Vagina (tissue), 2 donors: ENCODE measurements at places on chromosomes 7 and 10.

DNA sequence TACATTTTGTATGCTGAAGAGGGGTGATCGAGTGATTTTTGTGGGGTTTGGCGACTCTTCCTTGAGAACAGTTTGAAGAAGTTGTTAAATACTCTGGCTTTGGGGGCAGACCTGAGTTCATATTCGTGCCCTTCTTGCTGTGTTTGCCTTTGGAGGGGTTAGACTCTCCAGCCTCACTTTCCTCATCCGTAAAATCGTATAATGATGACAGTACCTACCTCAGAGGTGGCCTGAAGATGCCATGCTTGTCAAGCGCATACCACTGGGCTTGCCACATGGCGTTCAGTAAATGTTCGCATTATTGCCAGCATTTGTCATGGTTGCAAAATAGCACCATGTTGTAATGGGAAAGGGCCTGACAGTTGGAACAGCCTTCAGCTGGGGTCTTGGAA is 1.3 kb downstream of the STK17A start:
- H3K4me3 ChIP-seq = peak overlapping the region; percentile 82
- no peaks in the 10 kb centered on the region for H3K36me3 ChIP-seq
- H3K27ac ChIP-seq = peak overlapping the region; percentile 92
- no peaks in the 10 kb centered on the region for H3K27me3 ChIP-seq
- DNase-seq = no peak

DNA sequence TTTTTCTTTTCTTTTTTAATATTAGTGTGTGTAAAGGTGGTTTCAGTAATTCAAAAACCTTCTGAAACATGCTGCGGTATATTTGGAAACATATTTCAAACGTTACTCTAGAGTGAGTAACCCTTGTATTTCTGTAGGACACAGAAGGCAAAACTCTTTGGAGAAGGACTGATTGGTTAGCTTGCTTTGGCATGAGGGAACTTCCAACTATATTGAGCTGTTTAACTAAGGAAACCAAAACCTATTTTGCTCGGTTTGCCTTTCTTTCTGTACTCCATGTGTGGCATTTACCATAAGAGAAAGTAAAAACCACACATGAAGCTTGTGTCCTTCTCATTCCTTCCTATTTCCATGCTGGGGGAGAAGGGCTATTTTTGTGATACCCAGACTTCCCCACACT is 149.8 kb downstream of the DYNC1I1 start:
- H3K36me3 ChIP-seq = no peaks in the 10 kb centered on the region
- H3K4me1 ChIP-seq = no peaks in the 10 kb centered on the region
- H3K4me3 ChIP-seq = no peak overlapping the region
- H3K27me3 ChIP-seq = no peaks in the 10 kb centered on the region
- H3K27ac ChIP-seq = no peak overlapping the region

DNA sequence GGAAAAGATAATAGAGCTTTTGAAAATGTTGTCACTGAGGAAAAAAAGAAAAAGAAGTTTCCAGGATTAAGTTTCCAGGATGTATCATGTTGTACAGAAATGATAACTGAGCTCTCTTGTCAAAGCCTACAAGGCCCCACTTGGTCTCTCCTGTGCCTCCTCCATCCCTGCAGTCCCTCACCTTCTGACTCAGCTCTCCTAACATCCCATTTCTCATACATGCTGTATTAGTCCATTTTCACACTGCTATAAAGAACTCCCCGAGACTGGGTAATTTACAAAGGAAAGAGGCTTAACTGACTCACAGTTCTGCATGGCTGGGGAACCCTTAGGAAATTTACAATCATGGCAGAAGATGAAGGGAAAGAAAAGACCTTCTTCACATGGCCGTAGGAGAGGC is 3.8 kb upstream of the DGKI start:
- H3K36me3 ChIP-seq = no peaks in the 10 kb centered on the region
- no peak overlapping the region for H3K4me3 ChIP-seq
- no peaks in the 10 kb centered on the region for H3K27me3 ChIP-seq

DNA sequence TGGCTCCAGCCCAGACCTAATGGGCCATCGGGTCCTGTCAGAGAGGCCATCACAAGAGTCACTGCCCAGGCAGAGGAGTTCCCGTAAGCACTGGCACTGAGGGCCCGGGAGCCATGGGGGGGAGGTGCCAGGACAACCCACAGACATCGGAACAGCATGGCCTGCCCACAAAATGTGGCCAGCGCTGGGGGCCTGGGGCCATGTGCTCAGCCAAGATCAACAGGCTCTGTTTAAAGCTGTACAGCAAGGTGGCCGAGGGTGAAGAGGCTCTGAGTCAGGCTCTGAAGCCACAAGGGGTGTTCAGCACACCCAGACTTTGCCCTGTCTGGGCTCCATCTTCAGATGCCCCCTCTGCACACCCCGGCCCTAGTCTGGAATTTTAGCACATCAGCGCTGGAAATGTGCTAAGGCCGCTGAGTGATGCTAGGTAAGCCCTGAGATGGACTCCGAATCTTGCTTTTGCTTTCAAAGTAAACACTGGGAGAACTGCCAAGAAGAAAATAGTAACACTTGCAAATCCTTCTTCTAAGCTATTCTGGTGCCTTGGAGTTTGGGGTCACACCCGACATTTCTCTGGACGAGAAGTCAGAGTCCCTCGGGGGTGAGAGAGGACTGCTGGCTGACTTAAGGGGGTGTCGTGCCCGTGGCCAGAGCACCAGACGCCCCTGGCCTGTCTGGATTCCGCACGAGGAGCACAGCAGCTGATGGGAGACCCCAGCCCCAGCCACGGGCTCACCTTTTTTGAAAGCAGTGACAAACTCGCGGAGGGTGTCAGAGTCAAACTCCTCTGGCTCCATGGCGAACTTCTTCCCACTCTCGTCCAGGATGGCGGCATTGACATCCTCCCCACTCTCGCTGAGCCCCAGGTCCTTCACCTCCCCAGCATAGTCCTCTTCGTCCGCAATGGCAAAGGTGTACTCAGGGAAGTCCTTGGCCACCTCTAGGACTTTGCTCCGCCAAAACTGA is 23.6 kb downstream of the PDIA4 start:
- H3K27me3 ChIP-seq = no peaks in the 10 kb centered on the region
- DNase-seq = no peak
- no peaks in the 10 kb centered on the region for H3K4me1 ChIP-seq
- no peak overlapping the region for H3K27ac ChIP-seq

DNA sequence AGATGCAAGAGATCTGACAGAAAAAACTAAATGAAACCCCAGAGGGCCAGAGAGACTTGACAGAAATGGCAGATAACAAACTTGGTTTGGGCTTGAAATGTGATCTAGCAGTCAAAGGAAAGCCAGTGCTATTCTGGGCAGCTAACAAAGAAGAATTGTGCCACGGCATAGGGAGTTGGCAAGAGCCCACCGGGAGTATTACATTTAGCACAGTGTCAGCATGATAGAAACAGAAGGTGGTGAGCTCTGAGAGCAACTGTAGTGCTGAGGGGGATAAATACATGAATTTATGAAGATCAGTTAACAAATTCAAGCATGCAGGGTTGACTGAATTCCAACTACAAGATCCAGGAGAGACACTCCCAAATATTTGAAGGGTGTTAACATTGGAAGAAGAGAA is 91.1 kb downstream of the AHCYL2 start:
- DNase-seq = no peak
- H3K4me3 ChIP-seq = no peak overlapping the region
- no peaks in the 10 kb centered on the region for H3K36me3 ChIP-seq

GRCh38 chr7:44965441-44965903 is 13.3 kb downstream of the MYO1G start:
- no peak for DNase-seq
- H3K27ac ChIP-seq = no peak overlapping the region
- no peak overlapping the region for H3K4me3 ChIP-seq
- H3K27me3 ChIP-seq = no peaks in the 10 kb centered on the region
- H3K36me3 ChIP-seq = no peaks in the 10 kb centered on the region

DNA sequence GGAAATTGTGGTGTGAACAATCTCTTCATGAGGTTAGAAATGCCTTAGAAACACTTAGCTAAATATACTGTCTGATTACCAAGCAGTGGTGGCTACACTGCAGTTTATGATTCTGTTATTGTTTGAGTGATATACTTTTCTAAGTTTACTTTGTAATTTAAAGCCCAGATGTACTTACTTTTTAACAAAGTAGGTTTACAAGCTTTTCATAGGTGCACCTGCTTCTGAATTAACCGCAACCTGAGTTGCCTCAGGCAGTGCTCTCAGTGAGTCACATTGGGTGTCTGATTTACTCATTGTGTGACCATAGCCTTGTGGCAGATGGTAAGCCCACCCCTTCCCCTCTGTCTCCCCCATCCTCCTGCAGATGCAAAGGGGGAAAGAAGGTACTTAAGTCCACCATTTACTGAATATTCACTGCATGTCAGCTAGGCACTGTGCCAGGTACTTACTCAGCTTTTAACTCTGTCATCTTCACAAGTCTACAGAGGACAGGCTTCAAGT is 9.0 kb downstream of the MTURN start:
- DNase-seq = no peak
- H3K27ac ChIP-seq = no peak overlapping the region
- no peak overlapping the region for H3K4me3 ChIP-seq
- H3K4me1 ChIP-seq = peaks cover 42% of the 10 kb centered on the region
- no peaks in the 10 kb centered on the region for H3K36me3 ChIP-seq

GRCh38 chr7:66050990-66051448 is 24.6 kb upstream of the ASL start:
- H3K4me3 ChIP-seq = no peak overlapping the region
- H3K36me3 ChIP-seq = no peaks in the 10 kb centered on the region
- no peak for DNase-seq
- peaks cover 8% of the 10 kb centered on the region for H3K4me1 ChIP-seq
- H3K27ac ChIP-seq = no peak overlapping the region

GRCh38 chr7:7236041-7236440 is 53.7 kb downstream of the C1GALT1 start:
- no peak overlapping the region for H3K27ac ChIP-seq
- H3K36me3 ChIP-seq = no peaks in the 10 kb centered on the region
- H3K27me3 ChIP-seq = no peaks in the 10 kb centered on the region

DNA sequence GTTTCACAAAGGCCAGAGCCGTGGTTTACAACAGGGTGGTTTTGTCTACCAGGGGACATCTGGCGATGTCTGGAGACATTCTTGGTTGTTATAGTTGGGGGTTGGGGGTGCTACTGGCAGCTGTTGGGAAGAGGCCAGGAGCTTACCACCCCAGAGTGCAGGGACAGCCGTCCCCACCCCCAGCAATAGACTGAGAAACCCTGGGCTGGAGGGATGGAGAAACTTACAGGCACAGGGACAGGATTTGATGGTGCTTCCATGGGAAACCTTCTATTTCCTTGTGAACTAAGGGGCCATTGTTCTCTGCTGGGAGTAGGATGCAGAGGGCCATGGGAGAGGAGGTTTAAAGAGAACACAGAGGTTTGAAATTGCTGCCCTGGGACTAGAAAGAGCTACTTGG is 10.9 kb downstream of the ADCK2 start:
- no peaks in the 10 kb centered on the region for H3K36me3 ChIP-seq
- no peaks in the 10 kb centered on the region for H3K4me1 ChIP-seq
- DNase-seq = no peak

DNA sequence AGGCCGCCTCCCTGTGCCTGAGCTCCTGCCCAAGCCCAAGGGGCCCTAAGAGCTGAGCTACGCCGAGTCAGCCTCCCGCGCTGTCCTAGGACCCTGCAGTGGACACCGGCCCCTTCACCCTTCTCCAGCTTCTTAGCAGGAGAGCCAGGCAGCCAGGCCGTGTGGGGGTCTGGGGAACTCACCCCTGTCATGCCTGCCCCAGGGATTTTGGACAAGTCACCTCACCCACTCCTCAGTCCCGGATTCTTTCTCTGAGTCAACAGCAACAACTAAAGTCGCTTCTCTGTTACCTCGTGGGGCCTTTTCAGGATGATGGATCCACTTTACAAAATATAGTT is 79.3 kb downstream of the MKI67 start:
- no peak for DNase-seq
- peaks cover 18% of the 10 kb centered on the region for H3K4me1 ChIP-seq
- H3K36me3 ChIP-seq = no peaks in the 10 kb centered on the region
- H3K27me3 ChIP-seq = no peaks in the 10 kb centered on the region

DNA sequence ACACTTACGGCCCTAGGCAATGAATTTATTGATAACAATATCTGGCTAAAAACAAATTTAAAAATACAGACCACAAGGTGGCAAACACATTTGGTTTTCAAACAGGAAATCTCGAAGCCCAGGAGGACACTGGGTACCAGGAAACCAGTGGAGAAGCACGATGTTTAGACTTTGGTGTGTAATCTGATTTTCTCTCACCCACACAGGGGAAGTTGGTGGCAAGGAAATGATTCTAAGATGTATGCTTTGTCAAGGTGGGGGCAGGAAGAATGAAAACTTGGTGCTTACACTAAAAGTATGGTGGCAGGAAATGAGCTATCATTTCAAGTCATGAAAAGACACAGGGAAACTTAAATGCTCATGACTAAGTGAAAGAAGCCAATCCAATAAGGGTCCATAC is 113.2 kb upstream of the ANKRD1 start:
- H3K27ac ChIP-seq = no peak overlapping the region
- H3K36me3 ChIP-seq = no peaks in the 10 kb centered on the region
- no peak for DNase-seq
- peaks cover 9% of the 10 kb centered on the region for H3K4me1 ChIP-seq
- no peak overlapping the region for H3K4me3 ChIP-seq
- no peaks in the 10 kb centered on the region for H3K27me3 ChIP-seq

DNA sequence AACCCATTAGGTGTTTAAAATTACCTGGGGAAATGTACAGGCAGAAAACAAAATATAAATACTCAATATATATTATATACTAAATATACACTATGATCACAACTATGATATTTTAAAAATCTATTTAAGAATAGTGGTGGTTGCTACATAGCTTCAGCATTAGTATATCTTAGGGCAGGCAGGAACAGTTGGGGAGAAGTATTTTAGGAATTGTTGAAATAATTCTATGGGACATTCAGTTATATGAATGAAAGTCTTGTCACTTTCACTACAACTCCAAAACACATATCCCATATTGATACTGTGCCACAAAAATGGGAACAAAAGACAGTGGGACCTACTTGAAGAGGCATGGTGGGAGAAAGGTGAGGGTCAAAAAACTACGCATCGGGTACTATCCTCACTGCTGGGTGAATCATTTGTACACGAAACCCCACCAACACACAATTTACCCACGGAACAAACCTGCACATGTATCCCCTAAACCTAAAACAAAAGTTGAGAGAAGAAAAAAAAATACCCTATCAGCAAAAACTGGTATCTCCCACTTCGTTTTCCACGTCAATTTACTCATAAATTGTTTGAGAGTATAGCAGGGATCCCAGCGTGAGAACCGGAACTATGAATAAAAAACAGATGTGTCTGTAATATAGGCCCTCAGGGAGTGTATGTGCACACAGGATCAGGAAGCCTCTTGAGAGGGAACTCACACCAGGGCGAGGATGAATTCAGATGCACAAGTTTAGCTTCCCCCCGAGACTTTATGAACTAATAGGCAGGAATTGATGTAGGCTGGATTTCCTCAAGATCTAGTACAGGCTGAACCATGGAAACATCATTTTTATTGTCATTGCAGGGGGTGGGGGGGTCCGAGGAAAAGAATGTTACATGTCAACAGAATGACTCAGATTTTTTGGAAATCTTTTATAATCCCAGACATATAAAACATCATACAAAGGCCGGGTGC is 16.2 kb downstream of the SLC16A12 start:
- peak overlapping the region; percentile 9 for H3K27ac ChIP-seq
- H3K36me3 ChIP-seq = no peaks in the 10 kb centered on the region
- peaks cover 28% of the 10 kb centered on the region for H3K4me1 ChIP-seq
- H3K27me3 ChIP-seq = no peaks in the 10 kb centered on the region
- DNase-seq = no peak

GRCh38 chr7:95342029-95342428 is 17.7 kb upstream of the PON1 start:
- H3K27ac ChIP-seq = no peak overlapping the region
- no peak for DNase-seq
- no peaks in the 10 kb centered on the region for H3K36me3 ChIP-seq
- no peaks in the 10 kb centered on the region for H3K4me1 ChIP-seq
- H3K27me3 ChIP-seq = no peaks in the 10 kb centered on the region
